ENCODE measurements at places on chromosomes 4 and X.

DNA sequence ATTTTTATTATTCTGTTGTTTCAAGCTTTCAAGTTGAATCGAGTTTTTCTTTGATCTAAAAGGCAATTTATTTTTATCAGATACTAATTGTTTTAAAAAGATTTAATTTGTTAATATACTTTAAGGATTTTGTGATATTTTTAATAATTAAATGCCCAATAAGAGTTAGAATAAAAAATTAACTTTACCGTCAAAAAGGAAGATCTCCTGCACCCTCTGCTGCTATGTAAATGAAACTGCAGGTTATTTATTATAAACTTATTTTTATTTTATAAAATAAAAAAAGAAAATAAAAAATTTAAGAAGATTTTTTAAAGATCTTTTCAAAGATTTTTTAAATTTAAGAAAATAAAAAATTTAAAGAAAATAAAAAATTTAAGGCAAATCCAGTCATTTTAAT is 166.1 kb downstream of the CCSER1 start:
- DNase-seq: no peak

DNA sequence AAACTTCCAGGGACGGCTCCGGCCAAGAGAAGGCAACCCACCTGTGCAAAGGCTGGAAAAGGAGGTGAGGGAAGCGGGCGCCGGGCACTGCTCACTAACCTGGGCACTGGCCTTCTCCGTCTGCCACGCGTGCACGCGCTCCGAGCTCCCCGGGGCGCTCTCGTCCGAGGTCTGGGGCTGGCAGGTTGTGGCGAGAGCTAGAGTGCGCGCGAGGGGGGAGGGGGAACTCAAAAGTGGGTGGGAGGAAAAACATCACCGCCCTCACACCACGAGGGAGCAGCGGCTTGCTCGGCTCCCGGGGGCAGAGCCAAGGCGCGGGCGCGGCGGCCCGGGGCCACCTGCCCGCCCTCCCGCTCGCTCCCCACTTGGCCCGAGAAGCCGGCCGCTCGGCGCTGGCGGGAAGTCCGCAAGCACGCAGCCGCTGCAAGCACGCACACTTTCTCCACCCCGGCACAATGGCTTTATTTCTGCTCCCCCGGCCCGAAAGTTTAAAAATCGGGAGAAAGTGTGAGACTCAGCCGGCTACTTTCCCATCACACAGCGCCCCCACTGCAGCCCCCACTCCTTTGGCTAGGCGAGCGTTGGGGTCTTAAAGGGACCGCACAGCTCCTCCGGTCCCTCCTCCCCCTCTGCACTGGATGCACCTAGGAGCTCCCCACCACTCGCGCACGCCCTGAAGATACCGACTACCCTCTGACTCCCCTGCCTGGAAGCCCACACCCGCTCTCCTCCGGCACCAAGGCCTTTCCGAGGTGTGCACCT is at the start of gene CHRDL1:
Gene CHRDL1 (minus strand): TSS at position 173 of the 762 bp plus-strand sequence. CDS start 3,636 bp downstream, outside the sequence.
- DNase-seq: peak; percentile 87

DNA sequence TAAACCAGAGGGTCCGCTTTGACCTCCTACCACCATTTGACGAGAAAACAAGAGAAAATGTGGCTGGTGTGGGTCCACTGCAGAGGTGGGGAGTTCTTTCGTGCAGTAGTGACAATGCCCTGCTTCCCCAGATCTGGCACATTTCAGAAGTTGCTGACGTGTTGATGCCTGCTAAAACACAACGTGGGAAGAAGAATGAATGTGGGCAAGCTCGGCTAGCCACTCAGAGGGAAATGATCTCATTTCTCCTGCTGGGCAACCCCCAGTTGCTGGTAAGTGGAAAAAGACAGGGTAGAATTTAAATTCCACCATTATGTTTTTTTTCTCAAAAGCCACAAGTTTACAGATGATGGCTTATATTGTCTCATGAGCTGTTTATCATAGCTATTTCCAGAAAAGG is 77.9 kb downstream of the LUZP4 start:
- DNase-seq: no peak

DNA sequence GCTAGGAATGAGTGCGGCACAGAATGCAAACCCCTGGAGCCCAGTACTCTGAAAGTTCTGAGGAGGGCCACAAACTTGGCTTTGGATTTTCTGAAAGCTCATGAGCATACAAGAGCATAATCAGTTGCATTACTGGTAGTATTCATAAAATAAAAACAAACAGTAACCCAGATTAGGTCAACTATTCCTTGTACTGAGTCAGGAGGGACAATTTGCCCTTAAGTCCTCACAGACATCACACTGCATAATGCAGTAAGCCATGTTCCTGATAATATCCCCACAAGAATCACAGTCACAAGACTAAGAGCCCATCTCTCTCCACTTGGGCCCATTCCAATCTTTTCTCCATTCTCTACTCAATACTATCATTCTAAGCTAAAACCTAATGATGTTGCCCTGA is 126.9 kb upstream of the NEIL3 start:
- DNase-seq: no peak

- DNase-seq: peak; percentile 58
Measured at GRCh38 chrX:153903238-153903980, 1.1 kb upstream of the AVPR2 start.

DNA sequence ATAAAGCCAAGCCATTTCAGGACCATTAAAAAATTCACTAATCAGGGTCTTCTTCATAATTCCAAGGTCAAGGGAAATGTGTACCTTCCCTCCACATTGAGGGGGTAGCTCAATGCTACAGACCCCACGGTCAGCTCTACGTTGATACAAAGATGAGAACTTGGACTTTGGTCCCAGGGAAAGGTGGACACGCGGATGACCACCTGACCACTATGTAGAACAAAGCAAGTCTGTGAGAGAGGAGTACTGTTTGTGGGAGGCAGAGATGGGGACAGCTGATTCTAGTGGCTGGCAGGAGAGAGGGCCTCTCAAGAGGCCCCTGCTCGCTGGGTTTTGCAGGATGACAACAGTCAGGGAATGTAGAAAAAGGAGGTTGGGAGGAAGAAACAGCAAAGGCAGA is 58.0 kb downstream of the SLC2A9 start:
- no peak for DNase-seq

DNA sequence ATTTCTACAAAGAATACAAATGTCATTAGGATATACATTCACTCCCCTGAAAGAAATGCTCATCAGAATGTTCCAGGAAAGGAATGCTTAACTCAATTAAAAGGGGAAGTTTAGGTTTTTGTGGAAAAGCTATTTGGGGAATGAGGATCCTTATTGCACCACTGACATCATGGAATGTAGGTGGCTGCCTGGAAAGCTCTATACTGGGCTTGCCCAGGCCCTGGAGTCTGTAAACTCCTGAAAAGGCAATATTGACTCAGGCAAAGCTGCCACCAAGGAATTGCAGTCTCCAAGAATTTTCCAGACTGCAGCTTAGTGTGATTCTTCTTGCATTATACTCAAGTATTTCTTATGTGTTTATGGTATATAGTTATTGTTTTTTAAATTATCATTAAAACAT is 15.7 kb downstream of the DAPP1 start:
- no peak for DNase-seq

Data from H7 (cell line).